ENCODE measurements at places on chromosomes 13 and 19.

- no peak for DNase-seq
Observed at GRCh38 chr13:91657283-91657682, 258.9 kb downstream of the GPC5 start.

DNA sequence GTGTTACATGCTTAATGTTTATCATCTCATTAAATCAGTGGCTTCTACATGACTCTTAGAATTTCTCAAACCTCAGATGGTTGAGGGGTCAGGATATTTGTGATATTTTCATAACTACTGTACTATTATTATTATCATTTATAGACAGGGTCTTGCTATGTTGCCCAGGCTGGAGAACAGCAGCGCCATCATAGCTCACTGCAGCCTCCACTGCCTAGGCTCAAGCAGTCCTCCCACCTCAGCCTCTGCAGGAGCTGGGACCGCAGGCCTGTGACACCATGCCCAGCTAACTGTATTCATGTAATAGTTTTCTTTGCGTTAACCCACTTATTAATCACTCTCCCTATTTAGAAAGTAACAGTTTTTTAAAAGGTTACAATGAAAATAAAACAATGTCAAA, 9.5 kb downstream of the IER2 start:
- no peak for DNase-seq

DNA sequence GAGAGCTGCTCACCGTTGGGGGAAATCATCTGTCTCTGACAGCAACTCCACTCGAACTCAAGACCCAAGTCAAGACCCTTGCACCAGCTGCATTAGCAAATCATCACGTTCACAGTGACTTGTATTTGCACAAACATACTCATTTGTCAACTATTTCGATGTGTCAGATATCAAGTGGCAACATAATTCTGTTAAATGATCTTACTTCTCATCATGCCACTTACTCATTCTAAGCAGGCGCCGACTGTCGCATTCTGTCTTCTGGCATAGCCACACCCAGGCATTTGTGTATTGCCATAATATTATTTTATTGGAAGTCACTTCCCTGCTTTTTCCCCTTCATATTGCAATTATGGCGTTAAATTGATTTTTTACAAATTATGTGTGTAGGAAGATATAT, 23.0 kb upstream of the ATP1A3 start:
- no peak for DNase-seq

DNA sequence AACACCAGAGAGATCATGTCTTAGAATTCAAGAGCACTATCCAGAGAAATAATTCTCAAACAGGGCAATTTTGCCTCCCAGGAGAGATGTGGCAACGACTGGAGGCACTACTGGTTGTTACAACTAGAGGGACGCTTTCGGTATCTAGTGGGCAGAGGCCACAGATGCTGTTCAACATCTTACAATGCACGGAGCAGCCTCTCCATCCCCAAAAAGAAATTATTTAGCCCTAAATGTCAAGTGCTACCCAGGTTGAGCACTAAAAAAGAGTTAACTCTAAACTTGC, 78.6 kb downstream of the ABCC4 start:
- DNase-seq, result no peak

GRCh38 chr19:50510121-50510670, 795 bp downstream of the JOSD2 start:
- DNase-seq, result no peak

DNA sequence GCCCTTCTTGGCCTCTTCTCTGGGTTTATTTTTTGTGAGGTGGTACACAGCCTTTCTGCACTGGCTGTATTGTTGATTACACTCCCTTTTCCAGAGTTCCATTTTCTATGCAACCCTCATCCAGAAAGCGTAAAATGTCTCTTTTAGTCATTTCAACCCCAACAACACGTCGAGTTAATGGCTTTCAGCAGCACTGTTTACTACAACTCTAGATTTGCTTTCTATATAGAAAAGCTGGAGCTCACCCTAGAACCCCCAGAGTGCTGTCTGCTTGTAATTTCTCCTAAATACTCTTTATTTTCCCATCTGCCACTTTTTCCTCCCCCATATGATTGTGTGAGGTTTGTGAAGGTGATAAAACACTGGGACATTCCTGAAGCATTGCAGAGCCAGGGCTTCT, 148.9 kb upstream of the TMTC4 start:
- no peak for DNase-seq

DNA sequence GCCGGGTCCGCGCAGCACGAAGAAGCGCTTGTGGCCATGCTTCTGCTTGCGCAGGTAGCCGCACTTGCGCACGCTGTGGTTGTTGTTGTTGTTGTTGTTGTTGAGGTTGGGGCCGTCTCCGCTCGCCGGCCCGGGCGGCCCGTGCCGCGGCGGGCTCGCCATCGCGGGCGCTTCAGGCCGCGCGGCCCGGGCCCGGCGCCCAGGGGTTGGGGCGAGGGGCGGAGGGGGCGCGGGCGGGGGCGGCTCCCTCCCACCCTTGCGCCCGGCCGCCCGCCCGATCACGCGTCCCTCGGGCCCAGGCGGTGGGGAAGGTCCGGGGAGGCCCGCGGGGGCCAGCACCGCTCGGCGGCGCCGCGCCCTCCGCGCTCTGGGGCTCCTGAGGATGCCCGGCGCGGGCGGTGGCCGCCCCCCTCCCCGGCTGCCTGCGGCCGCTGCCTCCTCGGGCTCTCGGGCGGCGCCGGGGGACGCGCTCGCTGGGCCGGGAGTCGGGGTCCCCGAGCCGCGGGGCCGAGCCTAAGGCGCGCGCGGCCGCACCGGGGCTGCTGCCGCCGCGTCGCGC, 412 bp downstream of the IRS2 start:
- no peak for DNase-seq

- peak; percentile 45 for DNase-seq
Observed at GRCh38 chr19:4064496-4065260, 2.0 kb downstream of the ZBTB7A start.

DNA sequence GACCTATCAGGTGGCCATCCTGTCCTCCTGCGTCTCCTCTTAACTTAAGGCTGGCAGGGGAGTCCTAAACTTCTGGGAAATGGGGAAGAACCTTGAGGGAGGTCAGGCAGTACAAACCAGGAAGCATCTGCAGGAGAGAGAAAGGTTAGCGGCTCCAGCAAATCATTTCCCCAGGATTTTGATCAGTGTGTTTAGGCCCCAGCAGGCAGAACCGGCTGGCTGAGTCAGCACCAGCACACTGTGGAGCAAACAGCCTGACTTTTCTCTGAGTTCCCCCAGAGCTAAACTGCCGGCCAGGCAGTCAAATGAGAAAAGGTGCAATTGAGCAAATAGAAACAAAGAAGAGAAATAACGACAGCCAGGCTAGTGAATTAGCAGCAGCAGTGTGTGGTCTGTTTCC, 46.7 kb upstream of the MEDAG start:
- DNase-seq, result no peak

- DNase-seq, result no peak
Observed at GRCh38 chr13:25738342-25739196, 313.2 kb downstream of the SHISA2 start.

DNA sequence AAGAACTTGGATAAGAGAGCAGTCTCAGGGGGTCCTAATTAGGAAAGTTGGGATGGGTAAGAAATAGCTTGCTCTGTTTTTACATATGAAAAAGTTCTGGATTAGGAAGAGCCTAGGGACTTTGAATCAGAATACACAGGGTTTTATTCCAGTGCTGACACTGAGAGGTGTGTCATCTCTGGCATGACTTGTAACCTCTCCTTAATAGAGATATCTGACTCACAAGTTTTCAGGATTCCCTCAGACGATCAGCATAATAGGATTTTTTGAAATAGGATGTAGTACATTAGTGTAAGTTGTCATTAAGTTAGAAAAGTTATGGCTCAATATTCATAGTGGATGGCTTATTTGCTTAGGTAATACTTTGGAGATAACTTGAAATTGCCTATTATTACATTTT, 555.2 kb upstream of the MIR17HG start:
- no peak for DNase-seq

GRCh38 chr13:50074843-50075242, 59.6 kb downstream of the KCNRG start:
- DNase-seq, result no peak

DNA sequence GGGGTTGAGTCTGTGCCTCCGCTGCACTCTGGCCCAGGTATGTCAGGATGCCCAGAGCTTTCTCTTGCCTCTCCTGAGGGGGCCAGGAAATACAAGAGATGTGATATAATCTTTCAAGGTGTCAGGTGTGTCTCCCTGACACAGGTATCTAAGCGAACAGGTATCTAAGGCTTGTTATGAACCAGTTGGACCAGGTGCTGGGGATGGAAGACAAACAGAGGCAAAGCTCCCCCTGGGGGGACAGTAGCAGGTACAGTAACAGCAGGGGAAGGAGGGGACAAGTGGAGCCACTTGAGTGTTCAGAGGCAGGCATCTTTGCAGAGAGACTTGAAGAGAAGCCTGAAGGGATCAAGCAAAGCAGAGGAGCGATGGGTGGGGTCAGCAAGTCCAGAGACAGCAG, 2.6 kb downstream of the LENG1 start:
- DNase-seq, result no peak

DNA sequence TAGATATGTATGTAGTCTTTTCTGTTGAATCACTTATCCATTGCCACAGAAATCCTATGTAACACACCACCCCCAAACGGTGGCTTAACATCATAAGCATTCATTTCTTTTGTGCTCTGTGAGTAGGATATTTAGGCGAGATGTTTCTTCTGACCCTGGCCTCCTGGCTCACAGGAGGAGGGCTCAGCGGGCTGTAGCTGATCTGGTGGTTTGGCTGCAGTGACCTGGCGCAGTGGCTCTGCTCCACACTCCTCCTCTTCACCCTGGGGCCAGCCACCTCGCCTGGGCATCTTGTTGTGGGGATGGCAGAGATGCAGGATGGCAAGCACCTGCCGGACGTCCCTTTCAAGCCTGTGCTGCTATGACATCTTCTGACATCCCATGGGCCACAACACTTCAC, 147.1 kb upstream of the IRS2 start:
- no peak for DNase-seq

GRCh38 chr13:19604306-19604705, 29.2 kb upstream of the MPHOSPH8 start:
- DNase-seq, result no peak

DNA sequence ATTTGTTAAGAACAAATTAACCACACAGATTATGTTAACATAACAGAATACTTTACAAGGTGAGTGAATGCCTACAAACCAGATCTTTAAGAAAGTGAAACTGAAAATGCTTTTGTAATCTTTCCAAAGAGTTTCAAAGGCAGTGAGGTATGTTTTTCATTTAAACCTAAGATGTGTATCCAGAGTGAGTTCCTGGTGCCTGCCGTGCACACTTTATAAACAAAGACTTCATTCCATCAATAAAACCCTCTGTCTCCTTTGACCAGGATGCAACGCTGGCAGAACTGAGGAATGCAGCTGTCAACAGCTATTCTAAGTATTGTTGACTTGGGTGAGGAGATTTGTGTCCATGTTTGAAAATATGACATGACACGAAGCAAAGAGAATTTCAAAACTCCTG, 344.6 kb downstream of the DNAJC15 start:
- no peak for DNase-seq

DNA sequence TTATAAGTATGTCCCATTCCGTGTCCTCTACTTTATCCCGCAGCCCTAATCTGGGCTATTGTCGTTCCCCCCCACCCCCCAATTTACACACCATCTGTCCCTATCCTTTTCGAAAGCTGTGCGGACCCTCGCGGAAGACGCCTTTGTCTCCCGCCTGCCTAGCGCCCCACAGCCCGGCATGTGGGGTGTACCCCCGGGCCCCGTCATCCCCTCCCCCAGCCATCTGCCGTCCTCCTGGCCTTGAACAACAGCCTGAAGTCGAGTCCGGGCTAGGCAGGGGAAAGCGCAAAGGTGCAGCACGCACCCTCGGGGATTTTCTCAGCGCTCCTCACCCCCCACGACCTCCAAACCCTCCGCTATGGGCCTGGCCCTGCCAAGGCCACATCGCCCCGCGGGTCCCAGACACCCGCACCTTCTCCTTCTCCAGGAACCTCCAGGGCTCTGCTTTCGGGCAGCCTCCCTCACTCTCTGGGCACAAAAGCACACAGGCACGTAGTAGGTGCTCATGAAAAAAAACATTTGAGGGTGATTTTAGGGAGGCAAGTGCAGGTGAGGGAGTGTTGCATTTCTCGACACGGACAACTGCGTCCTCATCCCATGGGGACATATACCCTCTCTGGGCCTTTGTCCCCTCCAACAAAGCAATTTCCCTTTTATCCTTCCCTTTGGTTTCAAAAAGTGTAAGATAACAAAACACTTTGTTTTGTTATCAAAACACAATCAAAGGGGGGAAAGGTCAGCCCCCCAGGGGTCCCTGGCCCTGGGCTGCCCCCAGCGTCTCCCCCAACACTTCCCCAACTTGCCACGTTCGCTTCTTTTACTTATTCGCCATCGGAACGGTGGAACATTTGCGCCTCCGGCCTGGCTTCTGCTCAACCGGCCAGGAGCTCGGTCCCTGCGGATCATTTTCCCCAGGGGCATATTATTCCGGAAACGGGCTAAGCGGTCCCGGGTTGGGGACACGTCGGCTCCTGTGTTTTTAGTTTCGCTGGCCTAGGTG, 16.4 kb downstream of the CCDC124 start:
- DNase-seq, result no peak

DNA sequence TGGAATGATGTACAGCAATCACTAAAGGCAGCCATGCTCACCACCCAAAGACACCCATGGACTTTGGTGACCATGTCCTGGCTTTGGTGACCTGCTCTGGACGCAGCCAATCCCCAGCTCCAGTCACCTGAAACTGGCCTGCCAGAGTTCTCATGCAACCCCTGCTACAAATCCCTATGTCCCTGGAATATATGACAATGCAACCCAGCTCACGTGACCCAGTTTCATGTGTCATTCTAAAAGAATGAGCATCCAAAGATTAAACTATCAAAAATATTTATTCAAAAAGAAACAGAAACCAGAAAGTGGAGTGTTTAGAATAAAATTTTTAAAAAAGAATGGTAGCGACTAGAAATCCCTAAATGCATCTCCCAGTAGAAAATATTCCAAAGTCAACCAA, 203.3 kb upstream of the IRS2 start:
- DNase-seq, result no peak

DNA sequence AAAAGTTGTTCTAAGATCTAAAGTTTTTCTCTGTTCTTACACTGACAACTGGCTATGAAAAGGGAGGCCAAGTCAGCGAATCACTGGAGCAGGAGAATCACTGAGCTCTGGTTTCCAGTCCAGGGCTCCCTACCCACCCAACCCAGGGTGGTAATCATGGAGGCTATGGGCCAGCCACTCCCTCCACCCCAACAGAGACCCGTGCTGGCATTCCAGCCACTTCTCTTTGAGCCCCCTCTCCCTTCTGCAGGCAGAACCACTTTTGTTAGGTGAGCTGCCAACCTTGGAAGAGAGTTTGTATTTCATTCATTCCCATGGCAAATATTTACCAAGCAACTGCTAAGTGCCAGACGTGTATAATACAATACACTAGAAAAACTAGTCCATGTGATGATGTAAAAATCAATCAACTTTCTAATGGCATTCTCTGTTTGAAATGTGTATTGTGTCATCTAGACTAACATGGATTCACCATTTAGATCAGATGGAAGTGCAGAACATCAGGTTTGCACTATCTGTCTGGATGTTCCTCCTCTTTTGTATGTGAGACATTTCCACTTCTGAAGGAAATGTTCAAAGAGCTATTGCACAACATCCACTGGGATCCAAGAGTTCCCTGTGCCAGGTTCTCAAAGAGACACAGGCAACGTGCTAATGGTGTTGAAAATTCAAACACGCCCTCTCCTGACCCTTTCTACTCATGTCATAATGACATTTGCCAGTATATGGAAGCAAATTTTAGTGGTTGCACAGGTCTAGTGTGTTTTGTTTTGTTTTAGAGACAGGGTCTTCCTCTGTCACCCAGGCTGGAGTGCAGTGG, 5.3 kb downstream of the MLNR start:
- DNase-seq, result no peak

GRCh38 chr19:1468821-1469254, 10.2 kb downstream of the C19orf25 start:
- no peak for DNase-seq

- DNase-seq, result no peak
Observed at GRCh38 chr19:821231-821824, 427 bp downstream of the PLPPR3 start.
